Stromal cell of bone marrow (primary cell): ENCODE measurements at places on chromosomes 3 and 15.
A peak's percentile ranks its signal among the peaks of the same experiment; 100 is the strongest.

GRCh38 chr15:62482785-62483429, 317.8 kb upstream of the C2CD4B start:
- no peak for DNase-seq

DNA sequence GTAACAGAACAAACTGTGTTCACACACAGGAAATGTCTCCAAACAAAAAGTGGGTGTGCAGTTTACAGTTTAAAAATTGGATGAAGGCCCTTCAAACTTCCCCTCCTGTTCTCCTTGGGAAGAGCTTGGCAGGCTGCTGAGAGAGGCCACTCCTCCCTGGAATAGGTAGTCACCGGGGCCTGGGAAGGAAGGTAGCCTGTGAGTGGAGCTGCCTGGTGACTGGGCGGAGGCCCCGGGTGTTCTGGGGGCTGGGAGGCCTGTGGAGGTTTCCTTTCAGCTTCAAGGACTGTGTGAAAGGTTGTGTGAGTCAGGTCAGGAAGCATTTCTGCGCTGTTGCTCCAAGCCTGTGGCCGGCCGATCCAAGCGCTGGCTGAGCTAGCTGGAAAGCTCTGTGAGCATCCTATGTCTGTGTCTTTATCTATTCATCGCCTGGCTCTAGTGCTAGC, 14.1 kb downstream of the SLCO3A1 start:
- peak; percentile 85 for DNase-seq

DNA sequence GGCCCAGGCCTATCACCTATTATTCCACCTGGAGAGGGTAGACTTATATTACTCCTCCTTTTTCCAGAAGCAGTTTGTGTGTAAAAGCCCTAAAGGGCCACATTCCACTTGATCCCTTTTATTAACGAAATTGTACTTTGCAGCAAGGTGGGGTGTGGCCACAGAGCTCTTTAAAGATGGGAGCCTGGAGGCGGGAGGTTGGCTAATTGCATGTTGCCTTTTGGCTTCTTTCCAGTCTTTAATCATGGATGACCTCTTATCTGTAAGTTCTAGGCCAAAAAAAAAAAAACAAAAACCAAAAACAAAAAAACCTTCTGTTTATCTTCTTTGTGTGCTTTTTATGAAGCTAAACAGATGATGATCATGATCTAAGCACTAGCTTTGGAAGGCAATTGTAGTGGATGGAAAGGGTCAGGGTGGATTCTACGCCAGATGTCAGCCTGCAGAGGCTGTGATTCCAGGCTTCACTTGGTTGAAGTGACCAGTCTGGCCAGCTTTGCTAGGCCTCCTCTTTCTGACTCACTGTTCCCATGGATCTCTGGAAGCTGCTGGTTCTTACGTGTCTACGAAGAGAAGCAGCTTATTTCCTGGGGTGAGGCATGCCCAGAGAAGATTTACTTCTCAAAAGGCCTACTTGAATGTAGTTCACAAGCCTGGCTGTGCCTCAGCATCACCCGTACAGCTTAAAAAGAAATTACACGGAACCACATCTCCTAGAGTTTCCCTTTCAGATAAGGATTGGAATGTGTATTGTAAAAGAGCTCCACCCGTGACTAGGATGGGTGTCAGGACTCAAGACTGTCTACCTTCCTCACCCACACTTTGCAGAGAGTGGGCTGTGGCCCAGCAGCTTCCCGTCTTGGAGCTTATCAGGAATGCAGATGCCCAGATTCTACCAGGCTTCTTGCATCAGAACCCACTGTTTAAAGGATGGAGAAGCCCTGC, 330.9 kb upstream of the C2CD4B start:
- peak; percentile 93 for DNase-seq

DNA sequence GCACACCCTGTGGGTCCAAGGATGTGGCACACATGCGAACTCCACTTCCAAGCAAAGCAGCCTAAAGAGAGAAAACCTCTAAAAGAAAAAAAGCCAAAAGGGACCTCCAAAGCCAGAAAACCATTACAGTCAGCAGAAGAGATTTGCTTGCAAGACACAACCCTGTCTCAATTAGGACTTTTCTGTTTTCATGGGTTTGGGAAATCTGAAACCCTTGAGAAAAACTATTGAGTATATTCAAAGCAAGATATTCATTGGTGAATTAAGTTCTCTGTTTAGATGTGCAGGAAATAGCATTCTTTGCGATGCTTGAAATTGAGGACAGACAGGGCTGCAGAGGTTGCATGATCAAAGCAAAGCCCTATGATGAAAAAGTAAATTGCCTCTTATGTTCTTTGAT, 10.2 kb upstream of the LDHAL6B start:
- no peak for DNase-seq

DNA sequence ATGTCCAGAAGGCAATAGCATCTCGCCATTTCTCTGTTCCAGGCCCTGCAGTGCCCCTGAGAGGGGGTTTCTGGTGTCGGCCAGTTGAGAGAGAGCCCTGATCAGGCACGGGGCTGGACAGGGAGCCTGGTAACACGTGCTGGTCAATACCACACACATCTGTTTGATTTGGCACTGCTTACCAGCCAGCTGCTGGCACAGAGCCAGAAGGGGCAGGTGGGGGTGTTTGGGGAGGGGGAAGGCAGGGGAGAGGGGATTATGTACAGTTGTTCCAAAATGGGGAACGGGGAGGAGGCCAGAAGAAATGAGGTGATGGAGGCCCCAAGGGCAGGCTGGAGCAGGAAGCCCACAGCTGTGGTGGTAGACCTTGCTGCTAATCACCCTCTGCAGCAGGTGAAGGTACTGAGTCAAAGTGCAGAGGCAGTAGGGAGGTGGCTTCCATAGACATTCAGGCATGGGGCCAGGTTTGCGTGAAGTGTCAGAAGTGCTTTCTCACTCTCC, 153.5 kb upstream of the LPP start:
- DNase-seq = no peak

DNA sequence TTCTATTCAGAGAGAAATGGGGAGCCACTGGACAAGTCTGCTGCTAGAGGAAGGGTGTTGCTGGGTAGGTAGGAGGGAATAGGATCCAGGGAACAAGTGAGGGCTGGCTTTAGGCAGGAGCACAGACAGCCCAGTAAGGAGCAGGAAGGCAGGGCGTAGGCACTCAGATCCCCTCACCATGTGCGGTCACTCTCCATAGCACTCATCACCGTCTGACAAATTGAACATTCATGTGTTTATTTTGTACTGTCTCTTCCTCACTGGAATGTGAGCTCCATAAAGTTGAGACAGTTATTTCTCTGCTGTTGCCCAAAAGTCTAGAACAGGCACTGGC, 24.2 kb upstream of the LRRC34 start:
- DNase-seq = no peak

- no peak for DNase-seq
These were observed 10.7 kb downstream of the TBC1D23 start for GRCh38 chr3:100271522-100271921.

- DNase-seq = no peak
These were observed 52.8 kb downstream of the CRTC3 start for GRCh38 chr15:90582553-90582952.

GRCh38 chr3:186108106-186108940, 566 bp downstream of the ETV5 start:
- DNase-seq = no peak

- DNase-seq = no peak
These were observed 75.2 kb upstream of the HERC1 start for GRCh38 chr15:63908991-63909390.

DNA sequence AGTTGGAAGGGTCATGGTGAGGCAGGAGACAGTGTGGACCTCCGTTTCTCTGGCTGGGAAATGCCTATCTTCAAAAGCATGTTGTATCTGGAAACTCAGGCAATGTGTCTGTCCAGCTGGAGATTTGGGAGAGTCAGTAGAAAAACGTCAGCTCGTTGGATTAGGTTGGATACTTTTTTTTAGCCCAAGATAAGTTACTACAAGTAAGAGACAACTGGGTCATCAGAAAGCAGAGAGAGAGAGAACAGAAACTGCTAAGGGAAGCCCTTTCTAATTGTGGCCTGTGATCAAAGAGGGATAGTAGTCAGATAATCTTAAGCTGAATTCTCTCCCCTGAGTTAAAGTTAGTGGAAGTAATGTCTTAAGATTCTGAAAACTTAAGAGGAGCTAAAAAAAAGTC, 78.9 kb upstream of the ZNF280D start:
- no peak for DNase-seq

DNA sequence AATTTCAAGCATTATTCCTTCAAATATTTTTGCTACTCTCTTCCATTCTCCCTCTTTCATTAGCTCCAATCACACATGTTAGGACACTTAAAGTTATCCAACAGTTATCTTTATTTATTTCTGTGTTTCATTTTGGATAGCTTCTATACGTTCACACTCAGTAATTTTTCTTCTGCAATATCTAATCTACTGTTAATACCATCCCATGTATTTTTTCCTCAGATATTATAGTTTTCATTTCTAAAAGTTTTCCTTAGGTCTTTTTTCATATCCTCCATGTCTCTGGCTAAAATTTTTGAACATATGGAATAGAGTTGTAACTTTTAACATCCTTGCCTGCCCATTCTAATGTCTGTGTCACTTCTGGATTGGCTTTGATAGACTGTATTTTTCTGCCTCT, 73.4 kb downstream of the CTNNB1 start:
- DNase-seq = no peak

DNA sequence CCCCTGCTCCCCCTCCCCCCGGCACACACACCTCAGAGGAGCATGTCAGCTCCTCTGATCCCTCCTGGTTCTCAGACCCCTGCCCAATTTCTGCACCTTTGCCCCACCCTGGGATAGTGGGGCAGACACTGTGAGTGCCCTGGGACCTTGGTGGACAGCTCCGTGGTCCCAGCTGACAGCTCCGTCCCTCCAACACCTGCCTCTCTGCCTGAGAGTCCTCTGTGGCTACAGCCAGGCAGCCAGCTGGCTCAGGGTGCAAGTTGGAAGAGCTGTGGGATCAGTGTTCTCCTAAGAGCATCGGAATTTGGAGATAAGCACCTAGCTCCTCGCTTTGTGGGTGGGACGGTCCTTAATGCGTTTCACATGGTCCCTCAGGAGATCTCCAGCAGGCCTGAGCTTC, 43.7 kb upstream of the PGPEP1L start:
- no peak for DNase-seq

DNA sequence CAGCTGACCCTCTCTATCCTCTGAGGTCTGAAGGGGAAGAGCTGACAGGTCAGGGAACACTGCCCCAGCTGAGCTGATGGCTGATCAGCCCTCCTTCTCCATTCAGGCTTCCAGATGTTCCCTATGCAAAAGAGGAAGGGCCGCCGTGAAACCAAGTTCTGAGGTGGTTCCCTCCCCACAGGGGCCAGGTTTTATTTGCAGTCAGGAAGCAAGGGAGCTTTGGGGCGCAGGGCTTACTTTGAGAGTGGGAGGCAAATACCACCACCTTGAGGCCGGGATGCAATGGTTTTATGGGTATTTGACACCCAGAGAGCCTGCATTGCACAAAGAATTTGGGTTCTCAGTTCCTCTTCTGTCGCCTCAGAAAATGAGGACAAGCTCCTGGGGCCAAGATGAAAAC, 186.9 kb downstream of the ARRDC4 start:
- no peak for DNase-seq

DNA sequence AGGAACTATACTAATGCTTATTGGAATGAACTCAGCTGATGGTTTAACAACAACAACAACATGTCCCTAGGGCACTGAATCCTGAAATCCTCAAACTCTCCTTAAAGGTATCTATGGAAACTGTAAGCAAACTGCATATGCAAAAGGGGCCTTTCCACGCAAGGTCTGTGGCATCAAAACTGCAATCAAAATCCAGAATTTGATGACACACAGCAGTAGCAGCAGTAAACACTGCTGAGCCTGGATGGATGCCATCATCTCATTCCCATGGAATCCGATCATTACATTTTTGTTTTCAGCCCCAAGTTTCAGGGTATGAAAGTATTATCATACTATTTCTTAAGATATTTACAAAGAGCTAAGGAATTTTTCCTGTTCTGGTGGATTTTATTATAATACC, 399.7 kb downstream of the VPS13C start:
- DNase-seq = peak; percentile 52

GRCh38 chr3:64935971-64936370, 248.2 kb upstream of the ADAMTS9 start:
- DNase-seq = no peak

GRCh38 chr3:43221076-43221475, 65.3 kb upstream of the SNRK start:
- DNase-seq = no peak

- no peak for DNase-seq
These were observed 1.7 kb downstream of the IP6K2 start for GRCh38 chr3:48715174-48715800.

GRCh38 chr15:63363292-63363691, 18.4 kb downstream of the CA12 start:
- no peak for DNase-seq

DNA sequence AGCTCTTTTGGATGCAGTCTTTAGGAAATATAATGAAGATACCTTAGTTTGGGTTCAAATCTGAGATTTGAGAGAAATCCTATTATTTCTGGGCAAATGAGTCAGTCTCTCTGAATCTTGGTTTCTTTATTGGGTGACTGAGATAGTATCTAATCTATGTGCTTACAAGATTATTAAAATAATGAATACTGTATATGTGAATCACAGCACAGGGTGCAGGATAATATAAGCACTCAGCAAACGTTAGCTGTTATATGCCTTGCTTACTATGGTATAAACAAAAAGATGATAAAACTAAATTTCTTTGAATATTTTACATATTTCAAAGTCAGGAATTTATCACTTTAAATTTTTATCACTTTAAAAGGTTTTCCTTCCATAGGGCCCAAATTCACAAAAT, 29.6 kb downstream of the FGF7 start:
- no peak for DNase-seq

DNA sequence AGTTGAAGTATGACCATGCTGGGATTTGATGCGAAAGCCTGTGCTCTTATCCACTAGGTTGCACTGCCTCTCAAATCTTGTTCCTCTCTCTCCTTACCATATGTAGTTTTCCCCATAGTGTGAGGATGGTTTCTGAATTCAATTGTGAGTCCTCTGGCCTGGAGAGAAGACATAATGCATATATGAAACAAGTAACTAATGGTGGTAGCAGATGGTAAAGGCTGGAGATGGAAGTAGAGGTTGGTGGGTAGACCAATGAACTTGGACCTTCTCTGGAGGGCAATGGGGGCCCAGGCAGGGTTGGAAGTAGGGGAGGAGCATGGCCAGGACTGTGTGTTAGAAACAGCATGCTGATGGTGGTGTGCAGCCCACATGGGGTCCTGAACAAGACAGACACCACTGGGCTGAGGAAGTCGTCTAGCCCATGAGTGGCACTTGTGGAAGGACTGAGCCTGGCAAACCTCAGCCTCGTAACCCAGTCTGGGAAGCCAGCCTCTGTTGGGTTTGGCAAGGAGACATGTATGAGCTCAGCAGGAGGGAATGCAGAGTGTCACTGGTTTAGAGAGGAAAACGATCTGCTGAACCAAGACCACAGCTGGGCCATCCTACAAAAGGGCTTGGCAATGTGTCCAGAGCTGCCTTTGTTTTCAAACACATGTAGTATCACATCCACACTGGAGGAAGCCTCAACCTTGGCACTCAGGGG, 18.5 kb upstream of the LMCD1 start:
- peak; percentile 95 for DNase-seq

DNA sequence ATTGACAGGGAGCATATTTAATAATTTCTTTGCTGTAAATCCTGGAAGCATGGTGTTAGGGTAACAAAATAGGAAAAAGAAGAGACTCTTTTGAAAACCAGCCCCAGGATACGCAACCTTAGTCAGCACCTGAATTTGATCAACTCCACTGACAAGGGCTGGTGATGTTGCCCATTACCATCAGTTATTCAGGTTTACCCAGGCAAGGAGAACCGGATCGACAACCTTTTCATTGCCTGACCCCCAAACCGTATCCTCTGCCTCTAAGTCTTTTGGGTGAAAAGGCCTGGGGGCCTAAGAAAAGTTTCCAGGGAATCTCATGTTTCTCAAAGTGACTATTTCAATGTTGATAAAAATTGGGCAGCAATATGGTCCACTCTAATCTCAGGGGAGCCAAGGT, 313.3 kb downstream of the KBTBD8 start:
- no peak for DNase-seq

- DNase-seq = no peak
These were observed at the start of gene CILP for GRCh38 chr15:65210770-65211481. TSS of gene CILP (minus strand) at chr15:65211473. CDS start at chr15:65209755, 1,718 bp downstream.
